ENCODE measurements at places on chromosomes 16 and 17.

DNA sequence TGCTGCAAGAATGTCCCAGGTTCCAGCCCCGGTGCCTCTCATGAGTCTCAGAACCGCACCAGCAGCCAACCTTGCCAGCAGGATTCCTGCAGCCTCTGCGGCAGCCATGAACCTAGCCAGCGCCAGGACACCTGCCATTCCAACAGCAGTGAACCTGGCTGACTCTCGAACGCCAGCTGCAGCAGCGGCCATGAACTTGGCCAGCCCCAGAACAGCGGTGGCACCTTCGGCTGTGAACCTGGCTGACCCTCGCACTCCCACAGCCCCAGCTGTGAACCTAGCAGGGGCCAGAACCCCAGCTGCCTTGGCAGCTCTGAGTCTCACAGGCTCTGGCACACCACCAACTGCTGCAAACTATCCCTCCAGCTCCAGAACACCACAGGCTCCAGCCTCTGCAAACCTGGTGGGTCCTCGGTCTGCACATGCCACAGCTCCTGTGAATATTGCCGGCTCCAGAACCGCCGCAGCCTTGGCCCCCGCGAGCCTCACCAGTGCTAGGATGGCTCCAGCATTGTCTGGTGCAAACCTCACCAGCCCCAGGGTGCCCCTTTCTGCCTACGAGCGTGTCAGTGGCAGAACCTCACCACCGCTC, 9.8 kb downstream of the ELOB start:
- DNase-seq, result no peak

DNA sequence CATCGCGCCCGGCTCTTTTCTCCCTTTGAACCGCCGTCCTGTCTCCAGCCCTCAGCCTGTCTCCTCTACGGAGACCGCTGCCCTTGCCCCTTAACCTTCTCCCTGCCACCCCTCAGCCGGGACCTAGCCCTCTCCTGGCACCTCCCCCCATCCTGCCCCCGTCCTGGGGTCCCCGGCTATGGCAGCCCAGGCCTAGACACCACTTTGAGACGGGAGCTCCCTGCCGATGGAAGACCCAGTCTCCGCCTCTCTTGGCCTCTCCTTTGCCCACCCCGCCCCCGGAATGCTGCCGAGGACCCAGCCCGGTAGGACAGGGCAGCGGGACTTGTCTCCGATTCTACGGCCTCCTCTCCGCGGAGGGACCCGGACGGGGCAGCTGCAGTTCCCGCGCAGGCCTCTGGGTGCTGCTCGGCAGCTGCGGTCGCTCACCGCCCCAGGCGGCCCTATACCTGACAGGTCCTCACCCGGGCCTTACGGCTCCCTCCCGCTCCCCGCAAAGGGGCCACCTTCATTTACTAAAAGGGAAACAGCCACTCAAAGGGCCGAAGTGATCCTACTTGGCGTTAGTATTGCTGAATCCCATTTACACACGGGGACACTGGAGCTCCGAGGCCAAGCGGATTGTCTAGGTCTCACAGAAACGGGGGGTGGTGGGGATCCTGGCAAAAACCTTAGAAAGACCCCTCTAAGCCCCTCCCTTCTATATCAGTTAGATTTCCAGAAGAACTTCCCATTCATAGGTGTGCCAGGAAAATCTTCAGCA, 32.6 kb upstream of the TAC4 start:
- DNase-seq, result peak; percentile 76

- DNase-seq, result no peak
Measured at GRCh38 chr16:9484881-9485280, 393.4 kb downstream of the HAPSTR1 start.

- DNase-seq, result no peak
Measured at GRCh38 chr17:79095345-79096055, 20.9 kb downstream of the ENGASE start.

DNA sequence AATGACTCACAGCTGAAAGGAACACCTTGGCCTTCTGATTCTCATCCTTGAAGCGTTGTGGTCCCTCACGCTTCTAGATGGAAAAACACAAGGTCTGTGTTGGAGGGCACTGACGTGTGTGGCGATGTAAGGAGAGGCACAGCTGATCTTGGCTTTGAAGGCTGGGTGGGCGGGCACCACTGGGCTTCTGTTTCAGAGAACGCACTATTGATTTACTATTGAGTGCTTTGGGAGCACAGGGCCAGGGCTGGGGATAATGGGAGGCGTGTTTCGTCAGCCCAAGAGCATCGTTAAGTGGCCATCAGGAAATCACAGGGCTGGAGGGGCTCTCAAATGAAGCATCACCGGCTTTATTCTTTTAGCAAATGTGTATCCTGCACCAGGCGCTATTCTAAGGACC, 70.7 kb downstream of the CMIP start:
- no peak for DNase-seq

GRCh38 chr16:17138801-17139200, 332.0 kb downstream of the XYLT1 start:
- peak; percentile 30 for DNase-seq

DNA sequence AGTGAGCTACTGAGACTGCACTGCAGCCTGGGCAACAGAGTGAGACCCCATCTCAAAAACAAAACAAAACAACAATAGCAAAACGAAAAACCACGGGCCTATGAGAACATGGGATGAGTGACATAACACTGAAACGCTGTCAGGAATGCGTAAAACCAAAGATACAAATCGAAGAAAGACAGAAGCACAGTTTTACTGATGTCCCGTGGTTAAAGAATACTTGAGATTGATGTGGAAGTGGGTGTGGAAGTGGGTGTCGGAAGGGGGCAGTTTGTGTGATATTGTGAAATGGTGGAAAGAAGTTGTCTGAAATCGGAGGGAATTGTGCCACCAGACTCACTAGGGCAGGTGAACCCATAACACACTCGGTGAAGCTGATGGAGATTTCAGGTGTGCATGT, 9.5 kb downstream of the ST6GALNAC2 start:
- no peak for DNase-seq

GRCh38 chr16:50547340-50548124, 664 bp upstream of the NKD1 start:
- DNase-seq, result peak; percentile 82

GRCh38 chr17:6868582-6868981, 37.1 kb upstream of the TEKT1 start:
- DNase-seq, result no peak

- DNase-seq, result no peak
Measured at GRCh38 chr17:2406903-2407790, 6.3 kb upstream of the MNT start.

DNA sequence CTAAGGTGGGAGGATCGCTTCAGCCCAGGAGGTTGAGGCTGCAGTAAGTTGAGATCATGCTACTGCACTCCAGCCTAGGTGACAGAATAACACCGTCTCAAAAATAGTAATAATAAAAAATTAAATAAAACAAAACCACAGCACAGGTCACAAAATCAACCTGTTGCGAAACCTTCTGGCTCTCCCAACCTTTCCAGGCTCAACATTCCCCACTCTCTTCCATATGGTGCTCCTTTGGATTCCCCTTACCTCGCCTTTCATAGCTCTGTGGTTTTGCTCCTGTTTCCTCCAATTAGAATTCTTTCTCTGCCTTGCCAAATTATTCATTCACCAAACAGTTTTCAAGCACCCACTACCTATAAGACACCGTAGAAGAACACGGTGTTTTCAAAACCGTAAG, 4.7 kb downstream of the ZDHHC7 start:
- no peak for DNase-seq
